ENCODE measurements at places on chromosomes 4 and X. TPM values are rescaled to one million over a fixed set of nuclear protein-coding genes. Genes with fewer than 3 reads are reported as not detected.
A peak's percentile ranks its signal among the peaks of the same experiment; 100 is the strongest.

GRCh38 chr4:168759959-168760527 lies 250.0 kb downstream of the CBR4 start:
- DNase-seq: no peak

Gene PAGE4
- not detected for total RNA-seq

DNA sequence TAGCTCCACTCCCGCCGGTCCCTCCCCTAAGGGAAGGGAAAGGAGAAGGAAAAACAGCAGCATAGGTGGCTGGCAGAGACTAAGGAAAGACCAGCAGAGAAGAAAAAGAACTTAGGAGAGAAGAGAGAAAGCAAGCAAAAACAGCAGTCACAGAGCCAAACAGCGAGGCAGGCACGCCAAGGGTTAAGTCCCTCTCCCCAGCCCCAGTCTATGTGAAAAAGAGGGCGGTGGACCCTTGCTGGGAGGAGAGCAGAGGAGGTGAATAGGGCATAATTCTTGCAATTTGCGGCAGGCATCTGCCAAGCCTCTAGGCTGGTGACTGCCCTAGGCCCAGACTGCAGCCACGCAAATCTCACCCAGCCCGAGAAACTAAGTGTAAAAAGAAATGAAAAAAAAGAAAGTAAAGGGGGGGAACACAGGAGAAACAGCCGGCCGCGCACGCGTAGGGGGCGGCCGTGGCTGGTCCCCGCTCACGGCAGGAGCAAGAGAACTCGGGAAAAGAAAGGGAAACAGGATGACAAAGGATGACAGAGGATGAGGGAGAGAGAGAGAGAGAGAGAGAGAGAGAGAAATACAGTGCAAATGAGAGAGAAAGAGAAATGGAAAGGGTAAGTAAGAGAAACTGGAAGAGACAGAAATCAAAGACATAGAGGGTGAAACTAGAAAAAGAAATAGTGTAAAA lies 48.6 kb downstream of the MAGEA9 start:
- no peak for DNase-seq

GRCh38 chrX:124289443-124289842 lies 43.0 kb upstream of the TEX13D start:
- DNase-seq: no peak

Gene SLITRK2
- total RNA-seq: not detected

Gene OTUD6A
- not detected for total RNA-seq

- DNase-seq: no peak
These were observed 6.7 kb downstream of the SULT1B1 start for GRCh38 chr4:69753686-69754085.

Gene IQCM
- 0.20 TPM for total RNA-seq

Gene PDGFRA
- 0.25 TPM for total RNA-seq

- DNase-seq: no peak
These were observed 2220.3 kb upstream of the AGA start for GRCh38 chr4:179662522-179662921.

GRCh38 chrX:20378233-20378920 lies 111.7 kb upstream of the RPS6KA3 start:
- no peak for DNase-seq

- DNase-seq: no peak
These were observed 123.4 kb downstream of the AMELX start for GRCh38 chrX:11416600-11416999.

DNA sequence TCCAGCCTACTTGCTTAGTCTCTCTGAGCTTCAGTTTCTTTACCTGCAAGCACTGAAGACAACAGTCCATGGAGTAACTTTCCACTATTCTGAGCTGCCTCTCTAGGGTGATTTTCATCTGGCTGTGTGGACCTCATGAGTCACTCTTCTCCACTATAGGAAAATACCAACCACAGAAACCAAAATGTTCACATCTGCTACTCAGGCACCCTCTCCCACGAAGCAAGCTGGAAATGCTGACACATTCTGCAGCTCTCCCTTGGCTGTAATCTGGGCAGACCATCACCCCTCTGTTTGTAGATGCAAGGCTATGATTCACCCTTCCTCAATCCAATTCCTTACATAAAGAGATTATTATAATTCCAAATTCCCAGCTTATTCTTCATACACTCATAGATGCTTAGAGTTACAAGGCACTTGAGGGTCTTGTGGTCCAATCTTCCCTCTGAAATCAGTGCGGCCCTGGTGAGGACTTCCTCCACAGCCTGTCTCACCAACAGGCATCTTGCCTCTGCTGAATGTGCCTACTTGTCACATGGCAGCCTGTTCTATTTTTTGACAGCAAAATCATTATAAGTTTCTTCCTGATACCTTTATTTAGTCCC lies 97.0 kb upstream of the LNX1 start:
- DNase-seq: no peak

Gene APELA
- not detected for total RNA-seq

DNA sequence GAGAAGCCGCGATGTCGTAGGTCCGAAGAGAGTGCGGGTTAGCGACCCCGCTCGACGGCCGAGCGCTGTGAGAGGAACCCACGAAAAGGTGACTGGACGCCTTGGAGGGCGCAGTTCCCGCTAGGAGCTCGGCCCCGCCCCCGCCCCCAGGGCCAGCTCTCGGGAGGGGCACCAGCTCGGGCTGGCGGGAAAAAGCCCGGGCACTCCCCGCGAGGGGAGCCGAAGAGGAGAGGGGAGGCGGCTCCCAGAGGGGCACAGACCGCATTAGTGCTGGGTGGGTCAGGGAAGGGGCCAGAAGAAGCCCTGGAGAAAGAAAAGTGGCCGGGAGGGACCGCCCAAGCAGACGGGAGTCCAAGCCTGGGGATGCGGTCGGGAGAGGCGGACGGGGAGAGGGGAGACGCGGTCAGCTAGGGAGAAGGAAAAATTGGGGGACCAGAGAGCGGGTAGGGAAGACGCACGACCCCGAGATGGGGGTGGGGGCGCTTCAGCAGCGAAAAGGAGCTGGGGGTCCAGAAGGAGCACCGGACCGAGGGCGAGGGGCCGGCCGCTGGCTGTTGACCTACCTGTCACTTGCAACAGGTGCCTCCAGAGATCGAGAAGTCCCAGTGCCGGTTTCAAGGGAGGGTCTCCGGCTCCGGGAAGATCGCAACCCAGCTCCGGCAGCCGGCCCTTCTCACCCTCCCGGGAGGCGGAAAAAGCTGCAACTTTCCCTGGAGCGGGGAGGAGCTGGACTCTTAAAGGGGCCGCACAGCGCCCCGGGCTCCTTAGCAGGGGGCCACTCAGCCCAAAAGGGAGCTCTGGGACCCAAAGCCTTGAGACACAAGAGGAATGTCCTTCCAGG lies at the start of gene SYTL4:
Gene SYTL4, minus strand, starts transcription at position 681 of the 841 bp plus-strand sequence. CDS start 30,084 bp downstream, outside the sequence.
- peak; percentile 7 for DNase-seq

GRCh38 chr4:148253768-148254167 lies 188.4 kb downstream of the NR3C2 start:
- no peak for DNase-seq

- no peak for DNase-seq
These were observed 28.8 kb downstream of the SUPT20HL2 start for GRCh38 chrX:24285082-24285481.

Gene NAA15
- total RNA-seq: 79.7 TPM

DNA sequence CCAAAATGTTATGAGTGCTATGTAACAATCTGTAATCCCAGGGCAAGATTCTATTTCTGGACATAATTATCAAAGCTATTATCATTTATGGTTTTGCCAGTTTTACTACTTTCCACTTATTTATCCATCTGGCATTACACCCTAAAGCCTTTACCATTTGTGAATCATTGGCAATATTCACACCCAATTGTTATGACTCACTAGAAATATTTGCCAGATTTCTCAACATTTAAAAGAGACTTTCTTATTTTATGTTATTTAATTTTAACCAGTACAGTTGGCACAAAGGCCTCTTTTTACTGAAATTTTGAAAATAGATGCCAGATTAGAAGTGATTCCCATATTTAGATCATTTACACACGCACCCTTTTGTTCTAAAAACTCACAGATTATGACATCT lies 242.7 kb upstream of the WDFY3 start:
- peak; percentile 26 for DNase-seq

DNA sequence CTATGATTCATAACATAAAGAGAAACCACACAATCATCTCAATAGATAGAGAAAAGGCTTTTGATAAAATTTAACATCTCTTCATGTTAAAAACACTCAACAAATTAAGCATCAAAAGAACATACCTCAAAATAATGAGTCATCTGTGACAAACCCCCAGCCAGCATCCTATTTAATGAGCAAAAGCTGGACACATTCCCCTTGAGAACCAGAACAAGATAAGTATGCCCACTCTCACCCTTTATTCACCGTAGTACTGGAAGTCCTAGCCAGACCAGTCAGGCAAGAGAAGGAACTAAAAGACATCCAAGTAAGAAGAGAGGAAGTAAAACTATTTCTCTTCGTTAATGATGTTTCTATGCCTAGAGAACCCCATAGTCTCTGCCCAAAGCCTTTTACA lies 507.2 kb downstream of the PABPC4L start:
- DNase-seq: no peak

Gene BMX
- total RNA-seq: not detected

DNA sequence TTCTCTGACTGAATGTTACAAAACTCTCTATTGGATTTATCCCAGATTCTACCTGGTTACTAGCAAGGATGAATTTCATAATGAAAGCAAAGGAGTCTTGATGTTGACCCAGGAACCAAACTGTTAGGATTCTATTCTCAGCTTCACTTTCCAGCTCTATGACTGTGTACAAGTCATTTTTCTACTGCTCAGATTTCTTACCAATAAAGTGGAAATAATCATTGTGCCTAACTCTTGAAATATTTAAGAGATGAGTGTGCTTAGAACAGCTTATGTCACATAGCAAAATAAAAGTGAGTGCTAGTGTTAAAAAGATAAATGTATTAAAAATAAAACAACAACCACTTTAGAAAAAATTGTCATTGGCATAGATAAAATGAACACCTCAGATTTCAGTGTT lies 45.6 kb downstream of the EPHA5 start:
- DNase-seq: no peak

Gene PRR32
- total RNA-seq: not detected

Gene HPGDS
- not detected for total RNA-seq

Gene PDZD4
- total RNA-seq: 0.30 TPM

GRCh38 chr4:122758033-122758432 lies 25.5 kb downstream of the BBS12 start:
- DNase-seq: peak; percentile 28

Measured in HCT116 (cell line).